CD4-positive, CD25-positive, alpha-beta regulatory T cell (primary cell): ENCODE measurements at places on chromosomes 2 and 18. TPM values are rescaled to one million over a fixed set of nuclear protein-coding genes. Genes with fewer than 3 reads are reported as not detected.
A peak's percentile ranks its signal among the peaks of the same experiment; 100 is the strongest.

SLC14A1 gene
- polyA plus RNA-seq = 7.8 TPM

TMEM198 gene
- not detected for polyA plus RNA-seq

TGFA gene
- polyA plus RNA-seq = not detected

OST4 gene
- 1,033 TPM for polyA plus RNA-seq

DNAJC5G gene
- polyA plus RNA-seq = not detected

HOXD9 gene
- not detected for polyA plus RNA-seq

USP40 gene
- 6.2 TPM for polyA plus RNA-seq

TMEM182 gene
- polyA plus RNA-seq = 3.3 TPM

COL4A4 gene
- polyA plus RNA-seq = 0.02 TPM

HRH4 gene
- polyA plus RNA-seq = 0.18 TPM

SLC5A7 gene
- not detected for polyA plus RNA-seq

CABYR gene
- polyA plus RNA-seq = not detected

SP140 gene
- 23.7 TPM for polyA plus RNA-seq

GALNT13 gene
- not detected for polyA plus RNA-seq

DNA sequence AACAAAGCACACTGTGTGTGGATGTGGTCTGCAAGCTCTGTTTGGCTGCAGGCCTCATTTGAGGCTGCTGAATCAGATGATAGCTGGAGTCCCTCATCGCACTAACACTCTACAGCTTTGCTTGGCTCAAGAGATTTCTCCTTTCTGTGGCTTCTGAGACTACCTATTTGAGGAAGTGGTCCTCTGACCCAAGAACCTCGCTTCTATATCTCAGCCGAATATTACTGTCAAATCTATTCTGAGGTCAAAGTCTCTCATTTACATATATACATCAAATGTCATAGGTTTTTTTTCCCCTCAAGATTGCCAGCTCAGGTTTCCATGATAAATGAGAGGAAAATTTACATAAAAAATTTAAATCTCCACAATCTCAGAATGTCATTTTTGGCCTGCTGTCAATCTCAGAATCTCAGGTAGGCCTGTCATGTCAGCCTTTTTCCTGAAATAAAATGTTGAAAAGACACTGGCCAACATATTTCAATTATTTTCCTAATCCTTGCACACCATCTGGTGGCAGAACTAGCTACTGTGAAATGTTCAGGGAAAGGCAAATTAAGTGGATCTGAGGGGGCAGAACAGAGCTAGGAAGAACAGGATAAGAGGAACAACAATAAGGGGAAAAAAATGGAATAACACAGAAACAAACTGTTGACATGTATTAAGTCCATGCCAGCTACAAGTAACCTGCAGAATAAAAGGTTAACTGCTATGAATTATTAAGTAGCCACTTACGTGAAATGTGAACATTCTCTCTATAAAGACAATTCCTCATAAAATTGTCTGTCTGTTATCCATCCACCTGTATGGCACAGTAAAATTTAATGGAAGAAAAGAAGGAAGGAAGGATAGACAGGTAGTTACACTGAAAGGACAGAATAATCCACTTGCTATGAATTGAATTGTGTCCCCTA is 39.3 kb downstream of the AP1S3 start:
- DNase-seq = no peak

DNA sequence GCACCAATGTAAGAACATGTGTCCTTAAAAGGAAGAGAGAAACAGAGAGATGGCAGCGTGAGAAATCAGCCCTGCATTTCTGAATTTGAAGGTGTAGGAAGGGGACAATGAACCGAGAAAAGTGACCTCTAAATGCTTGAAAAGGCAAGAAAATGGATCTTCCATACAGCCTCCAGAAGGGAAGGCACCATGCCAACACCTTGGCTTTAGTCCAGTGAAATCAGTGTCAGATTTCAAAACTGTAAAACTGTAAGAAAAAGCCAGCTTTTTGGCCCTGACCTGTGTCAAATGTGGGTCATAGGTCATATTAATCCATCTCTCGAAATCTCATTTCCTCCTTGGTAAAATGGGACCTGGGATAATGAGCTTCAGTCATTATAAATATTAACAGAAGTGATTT is 762.3 kb downstream of the DCDC2C start:
- no peak for DNase-seq

GRCh38 chr2:66170744-66171330 is 264.1 kb upstream of the MEIS1 start:
- DNase-seq = no peak

- no peak for DNase-seq
Measured at GRCh38 chr2:5849562-5849961, 157.4 kb downstream of the SOX11 start.

DNA sequence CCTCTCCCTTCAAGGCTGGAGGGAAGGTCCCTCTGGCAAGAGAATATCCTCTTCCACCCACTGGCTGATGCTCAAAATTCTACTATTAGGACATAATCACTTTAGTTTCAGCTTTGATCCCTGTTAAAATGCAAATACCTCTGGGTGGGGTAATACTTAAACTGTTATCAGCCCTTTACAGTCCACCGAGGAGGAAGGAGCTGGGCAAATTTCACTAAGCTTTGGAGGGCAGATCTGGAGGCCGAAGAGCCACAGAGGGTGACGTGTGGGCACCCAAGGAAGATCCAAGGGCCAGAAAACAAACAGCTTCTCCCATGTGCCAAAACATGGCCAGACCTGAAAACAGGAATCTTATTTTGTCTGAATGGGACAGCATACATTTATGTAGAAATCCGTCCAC is 74.6 kb upstream of the BCL11A start:
- no peak for DNase-seq

DNA sequence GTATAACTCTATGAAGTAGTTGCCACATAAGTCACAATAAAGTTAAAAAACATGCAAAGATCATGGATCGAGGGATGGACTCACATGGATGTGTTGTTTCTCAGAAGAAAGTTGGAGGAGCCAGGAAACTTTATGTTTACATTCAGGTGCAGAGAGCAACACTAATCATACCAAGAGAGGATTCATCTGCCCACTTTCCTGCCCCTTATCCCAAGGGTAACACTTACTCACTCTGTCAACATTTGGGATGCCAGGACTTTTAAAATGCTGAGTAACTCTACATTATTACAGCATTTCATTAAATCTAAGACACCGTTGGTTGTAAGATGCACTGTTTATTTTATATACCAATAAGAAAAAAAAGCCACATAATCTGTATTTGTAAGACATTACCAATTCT is 170.4 kb downstream of the KCNE4 start:
- no peak for DNase-seq

DNA sequence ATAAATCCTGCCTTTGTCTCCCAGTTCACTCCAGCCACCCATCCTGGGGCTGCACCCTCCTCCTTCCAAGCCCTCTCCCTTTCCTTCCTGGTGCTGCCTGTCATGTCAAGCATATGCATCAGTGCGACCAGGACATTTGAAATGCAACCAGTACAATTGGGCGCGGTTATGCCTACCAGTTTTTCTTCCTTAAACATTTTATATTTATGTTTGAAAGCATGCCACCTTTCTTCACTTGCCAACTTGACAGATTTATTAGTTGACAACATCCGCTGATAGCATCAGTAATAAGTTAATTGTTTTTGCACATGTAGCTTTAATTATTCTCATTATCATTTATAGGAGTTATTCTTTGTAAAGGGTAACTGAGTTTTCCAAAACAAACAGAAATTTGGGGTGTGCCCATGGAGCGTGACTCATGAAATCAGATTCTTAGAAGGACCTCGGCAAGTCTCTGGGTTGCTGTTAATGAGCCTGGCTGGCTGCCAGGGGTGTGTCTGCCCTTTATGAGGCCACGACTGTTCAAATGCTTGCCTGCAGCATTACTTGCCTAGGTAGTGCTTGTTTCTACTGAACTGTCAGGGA is 32.8 kb upstream of the IL1B start:
- DNase-seq = peak; percentile 67

GRCh38 chr2:36486521-36487044 is 111.4 kb downstream of the FEZ2 start:
- no peak for DNase-seq

DNA sequence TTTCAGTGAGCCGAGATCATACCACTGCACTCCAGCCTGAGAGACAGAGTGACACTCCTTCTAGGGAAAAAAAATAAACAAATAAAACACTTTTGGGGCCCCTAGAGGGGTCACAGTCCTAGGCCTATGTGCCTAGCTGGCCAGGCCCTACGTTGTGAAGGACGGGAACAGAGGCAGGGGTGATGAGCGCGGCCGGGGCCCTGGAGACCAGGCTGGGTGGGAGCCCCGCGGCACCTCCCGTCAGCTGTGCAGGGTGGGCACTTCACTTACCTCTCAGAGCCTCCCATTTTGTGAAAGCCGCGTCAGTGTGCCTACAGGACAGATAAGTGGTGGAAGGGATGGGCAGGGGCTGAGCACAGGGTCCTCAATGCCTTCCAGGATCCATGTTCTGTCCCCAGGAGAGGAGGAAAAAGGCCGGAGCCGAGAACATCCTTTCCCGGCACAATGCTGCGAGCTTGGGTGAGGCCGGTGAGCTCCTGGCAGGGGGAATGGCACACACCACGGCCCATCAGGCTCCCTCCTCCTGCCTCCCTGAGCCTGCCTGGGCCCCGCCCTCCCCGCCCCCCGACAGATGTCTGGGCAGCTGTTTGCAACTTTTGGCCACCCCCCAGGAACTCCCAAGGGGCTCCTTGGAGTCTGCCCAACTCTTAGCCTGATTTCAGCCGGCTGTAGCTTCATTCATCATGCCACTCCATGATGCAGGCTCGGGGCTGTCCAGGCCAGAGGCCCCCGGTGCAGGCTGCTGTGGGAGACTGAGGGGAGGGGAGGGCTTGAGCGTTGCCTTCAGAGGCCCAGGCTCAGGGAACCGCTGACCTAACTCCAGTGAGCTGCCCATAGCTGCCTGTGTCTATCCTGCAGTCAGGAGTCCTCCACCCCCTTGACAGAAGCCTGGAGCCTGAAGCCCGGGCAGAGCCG is 196.5 kb downstream of the TFCP2L1 start:
- no peak for DNase-seq

DNA sequence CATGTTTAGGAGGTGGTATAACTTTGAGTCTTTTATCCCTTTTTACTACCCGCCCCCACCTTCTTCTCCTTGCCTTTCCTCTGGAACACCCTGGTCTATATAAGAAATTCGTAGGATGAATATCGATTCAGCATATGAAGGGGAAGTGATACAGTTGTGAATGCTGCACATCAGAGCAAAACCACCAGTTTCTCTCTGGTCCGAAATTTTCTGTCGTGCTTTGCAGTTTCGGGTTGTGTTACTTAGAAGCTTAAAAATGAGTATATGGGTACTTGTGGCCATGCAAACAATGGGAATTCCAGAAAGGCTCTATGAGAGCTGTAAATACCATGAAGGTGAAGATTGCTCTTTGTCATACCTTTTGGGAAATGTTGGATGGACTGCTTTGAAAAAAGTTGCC is 60.6 kb downstream of the DAW1 start:
- no peak for DNase-seq

- no peak for DNase-seq
Measured at GRCh38 chr2:39642051-39642718, 23.5 kb upstream of the TMEM178A start.

- DNase-seq = no peak
Measured at GRCh38 chr2:239930378-239930777, 94.8 kb downstream of the NDUFA10 start.

DNA sequence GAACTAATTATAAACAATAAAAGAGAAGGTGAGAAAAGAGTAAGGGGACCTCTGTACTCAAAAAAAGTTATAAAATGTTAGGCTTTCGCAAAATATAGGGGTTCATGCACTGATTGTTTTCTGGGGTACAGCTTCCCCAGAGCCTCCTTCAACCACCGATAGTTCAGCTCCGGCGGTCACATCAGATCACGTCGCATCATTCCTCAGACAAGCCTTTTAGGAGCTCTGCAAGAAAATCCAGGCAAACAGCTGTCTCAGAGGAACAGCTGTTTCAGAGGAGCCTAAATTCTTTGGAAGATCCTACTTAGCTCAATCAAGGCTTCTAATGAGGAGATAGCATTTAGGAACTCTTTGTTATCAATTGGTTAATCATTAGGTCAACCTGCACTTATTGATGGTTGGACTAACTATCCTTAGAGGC is 78.7 kb downstream of the MYCN start:
- DNase-seq = no peak

DNA sequence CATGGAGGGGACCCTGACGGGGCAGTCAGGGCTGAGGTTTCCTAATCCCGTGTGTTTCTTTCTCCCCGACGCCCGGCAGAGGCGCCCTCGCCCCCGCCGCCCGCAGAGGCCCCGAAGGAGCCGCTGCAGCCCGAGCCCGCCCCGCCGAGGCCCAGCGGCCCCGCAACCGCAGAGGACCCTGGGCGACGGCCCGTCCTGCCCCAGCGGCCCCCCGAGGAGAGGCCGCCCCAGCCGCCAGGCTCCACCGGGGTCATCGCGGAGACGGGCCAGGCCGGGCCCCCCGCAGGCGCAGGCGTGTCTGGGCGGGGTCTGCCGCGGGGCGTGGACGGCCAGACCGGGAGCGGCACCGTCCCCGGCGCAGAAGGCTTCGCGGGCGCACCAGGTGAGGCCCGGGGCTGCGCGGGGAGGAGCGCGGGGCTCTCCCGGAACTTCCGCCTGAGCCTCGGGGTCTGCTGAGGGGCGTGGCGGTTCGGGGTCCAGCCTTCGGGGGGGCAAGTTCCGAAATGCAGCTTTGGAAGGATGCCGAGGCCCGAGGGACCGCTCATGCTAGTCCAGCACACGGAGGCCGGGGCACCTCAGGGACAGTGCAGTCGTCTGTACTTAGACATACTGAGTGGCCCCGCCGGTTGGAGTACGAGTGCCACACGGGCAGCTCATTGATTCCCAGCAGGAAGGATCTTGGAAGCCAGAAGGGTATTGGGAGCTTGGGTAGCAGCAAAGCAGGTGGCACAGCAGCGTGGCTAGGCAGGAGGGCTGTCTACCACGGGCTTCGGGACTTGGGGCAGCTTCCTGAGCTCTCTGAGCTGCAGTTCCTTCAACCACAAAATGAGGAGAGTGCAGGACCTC is 60.1 kb downstream of the EMILIN2 start:
- DNase-seq = peak; percentile 57

GRCh38 chr2:53500181-53500580 is 267.4 kb upstream of the CHAC2 start:
- DNase-seq = no peak

DNA sequence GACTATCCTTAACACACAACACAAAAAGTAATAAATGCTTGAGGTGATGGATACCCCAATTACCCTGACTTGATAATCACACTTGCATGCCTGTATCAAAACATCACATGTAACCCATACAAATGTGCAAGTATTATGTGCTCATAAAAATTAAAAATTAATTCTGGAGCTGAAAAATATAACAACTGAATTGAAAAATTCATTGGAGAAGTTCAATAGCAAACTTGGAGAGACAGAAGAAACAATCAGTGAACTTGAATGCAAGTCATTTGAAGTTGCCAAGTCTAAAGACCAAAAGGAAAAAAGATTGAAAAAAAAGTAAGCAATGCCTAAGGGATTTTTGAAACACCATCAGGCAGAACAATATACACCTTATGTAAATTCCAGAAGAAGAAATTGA is 79.4 kb downstream of the FSIP2 start:
- no peak for DNase-seq

DNA sequence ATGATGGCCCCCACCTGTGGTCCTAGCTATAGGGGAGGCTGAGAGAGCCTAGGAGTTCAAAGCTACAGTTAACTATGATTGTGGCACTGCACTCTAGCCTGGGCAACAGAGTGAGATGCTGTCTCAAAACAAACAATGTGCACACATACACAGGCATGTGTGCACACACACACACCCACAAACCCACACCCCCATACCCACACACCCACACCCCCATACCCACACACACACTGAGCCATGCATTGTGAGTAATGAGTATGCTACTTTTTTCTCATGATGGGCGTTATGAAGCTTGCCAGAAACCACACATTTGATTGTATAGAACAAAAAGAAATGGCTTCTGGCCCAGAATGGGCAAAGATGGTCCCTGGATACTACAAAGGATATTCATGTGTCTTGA is 691.1 kb downstream of the SLC4A3 start:
- DNase-seq = no peak

- DNase-seq = no peak
Measured at GRCh38 chr18:42976869-42977590, 138.5 kb downstream of the RIT2 start.
